ENCODE measurements at places on chromosomes 7 and 10. TPM values are rescaled to one million over a fixed set of nuclear protein-coding genes. Genes with fewer than 3 reads are reported as not detected.

DNA sequence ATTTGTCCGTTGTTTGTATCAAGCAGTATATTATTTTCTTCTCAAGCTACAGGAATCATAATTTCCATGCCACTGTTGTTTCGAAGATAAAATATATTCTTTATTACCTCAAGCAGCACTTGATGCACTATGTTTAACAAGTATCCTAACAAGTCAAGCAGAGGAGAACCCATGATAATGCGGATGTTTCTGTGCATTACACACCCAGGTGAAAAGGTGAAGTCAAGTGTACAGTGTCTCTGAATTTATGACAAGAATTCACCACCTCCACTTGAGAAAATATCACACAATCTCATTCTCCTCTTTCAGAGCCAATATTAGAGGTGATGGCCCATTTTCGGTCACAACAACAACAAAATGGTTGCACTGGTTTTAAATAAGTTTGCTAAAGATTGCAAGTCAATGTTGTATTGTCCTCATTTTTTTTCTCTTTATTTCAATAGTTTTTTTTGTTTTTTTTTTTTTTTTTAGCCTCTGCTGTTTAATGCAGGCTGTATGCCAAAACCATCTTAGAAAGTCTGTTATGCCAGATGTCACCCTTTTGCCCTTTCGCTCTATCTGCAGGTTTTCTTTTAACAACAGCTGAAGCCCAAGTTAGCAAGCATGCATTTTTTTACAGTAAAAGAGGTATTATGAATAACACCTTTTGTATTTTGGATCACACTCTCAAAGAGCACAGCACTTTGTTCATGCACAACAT, 568.7 kb upstream of the LRRN3 start:
- peak overlapping the region; percentile 9 for H3K4me3 ChIP-seq
- peaks cover 4% of the 10 kb centered on the region for H3K36me3 ChIP-seq
- H3K27me3 ChIP-seq, result peaks cover 3% of the 10 kb centered on the region
- H3K4me1 ChIP-seq, result peaks cover 15% of the 10 kb centered on the region
- no peak for DNase-seq

- no peak overlapping the region for H3K4me3 ChIP-seq
- H3K36me3 ChIP-seq, result no peaks in the 10 kb centered on the region
- H3K27ac ChIP-seq, result no peak overlapping the region
- H3K27me3 ChIP-seq, result no peaks in the 10 kb centered on the region
- H3K4me1 ChIP-seq, result no peaks in the 10 kb centered on the region
Observed at GRCh38 chr10:26361971-26362370, 76.2 kb upstream of the APBB1IP start.

OPN4 gene
- total RNA-seq, result not detected

CAMK2B gene
- 55.1 TPM for total RNA-seq
